ENCODE measurements at places on chromosomes 7 and 10.
A peak's percentile ranks its signal among the peaks of the same experiment; 100 is the strongest.

GRCh38 chr10:101816376-101816775 lies 1.9 kb downstream of the OGA start:
- DNase-seq, result no peak

GRCh38 chr10:116098411-116099022 lies 174.5 kb downstream of the GFRA1 start:
- no peak for DNase-seq

DNA sequence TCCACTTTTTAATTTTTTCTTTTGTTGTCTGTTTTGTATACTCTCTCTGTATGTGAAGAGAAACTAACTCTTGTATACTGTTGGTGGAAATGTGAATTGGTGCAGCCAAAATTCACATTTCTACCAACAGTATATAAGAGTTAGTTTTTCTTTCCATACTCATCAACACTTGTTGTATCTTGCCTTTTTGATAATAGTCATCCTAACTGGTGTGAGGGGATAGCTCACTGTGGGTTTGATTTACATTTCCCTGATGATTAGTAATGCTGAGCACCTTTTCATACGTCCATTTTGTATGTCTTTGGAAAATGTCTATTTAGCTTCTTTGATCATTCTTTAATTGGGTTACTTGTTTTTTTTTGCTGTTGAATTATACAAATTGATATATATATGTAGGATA lies 375.5 kb upstream of the IGFBP3 start:
- DNase-seq, result no peak

GRCh38 chr7:122984021-122984420 lies 11.5 kb downstream of the TAS2R16 start:
- DNase-seq, result no peak

- DNase-seq, result no peak
These were observed 6.5 kb upstream of the CRHR2 start for GRCh38 chr7:30688718-30689221.

- no peak for DNase-seq
These were observed 114.2 kb upstream of the HABP2 start for GRCh38 chr10:113438652-113439051.

DNA sequence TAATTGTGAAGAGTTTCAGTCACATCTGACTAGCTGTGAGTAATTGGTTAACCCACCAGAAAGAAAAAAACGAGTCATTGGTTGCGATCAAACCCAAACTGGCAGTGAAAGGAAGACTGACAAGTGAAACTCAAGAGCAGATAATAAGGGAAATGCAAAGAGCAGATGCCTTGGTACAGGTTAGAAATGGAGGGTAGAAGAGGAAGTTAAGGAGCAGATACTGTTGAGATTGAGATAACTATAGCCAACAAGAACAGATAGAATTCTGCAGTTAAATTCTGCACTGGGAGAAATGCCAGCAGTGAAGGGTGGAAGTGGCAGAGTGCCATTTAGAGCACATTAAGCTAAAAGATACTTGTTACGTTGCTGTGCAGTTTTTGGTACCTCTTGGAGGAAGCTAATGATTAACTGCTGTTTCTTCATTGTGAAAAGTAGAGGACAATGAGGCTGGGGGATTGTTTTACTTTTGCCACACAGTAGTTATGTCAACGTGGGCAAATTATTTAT lies 65.8 kb downstream of the CDK13 start:
- no peak for DNase-seq

DNA sequence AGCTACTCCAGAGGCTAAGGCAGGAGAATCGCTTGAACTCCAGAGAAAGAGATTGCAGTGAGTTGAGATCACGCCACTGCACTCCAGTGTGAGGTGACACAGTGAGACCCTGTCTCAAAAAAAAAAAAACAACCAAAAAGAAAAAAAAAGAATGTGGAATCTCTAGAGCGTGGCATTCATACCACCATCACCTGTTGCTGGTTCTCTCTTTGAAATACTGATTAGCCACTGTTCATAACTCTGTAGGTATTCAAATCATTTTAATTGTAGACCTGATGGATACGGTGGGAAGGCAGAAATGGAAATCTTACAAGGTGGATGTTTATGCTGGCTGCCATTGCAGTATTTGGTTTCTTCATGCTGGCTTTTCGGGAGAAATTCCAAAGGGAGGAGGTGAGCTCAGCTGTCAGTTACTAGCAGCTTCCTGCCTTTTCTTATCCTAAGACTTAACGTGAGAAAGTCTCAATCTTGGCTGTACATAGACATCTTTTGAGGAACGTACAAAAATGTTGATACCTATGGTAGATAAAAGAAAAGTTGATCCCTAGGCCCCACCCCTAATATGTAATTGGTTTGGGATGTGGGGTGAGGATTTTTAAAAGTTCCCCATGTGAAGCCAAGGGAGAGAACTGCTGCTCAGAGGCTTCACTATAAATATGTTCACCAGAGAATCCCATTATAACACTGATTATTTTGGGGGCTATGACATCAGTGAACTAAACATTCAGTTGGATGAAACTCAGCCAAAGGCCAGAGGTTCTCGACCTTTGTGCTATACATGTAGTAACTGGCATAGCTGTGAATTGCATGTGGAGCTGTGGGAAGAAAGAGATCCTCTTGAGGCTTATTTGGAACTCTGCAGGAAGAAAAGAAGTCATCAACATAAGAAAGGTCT lies 26.9 kb upstream of the MKLN1 start:
- no peak for DNase-seq

GRCh38 chr10:92681306-92681834 lies 8.4 kb upstream of the HHEX start:
- no peak for DNase-seq

GRCh38 chr7:127848241-127848640 lies 183.0 kb downstream of the LRRC4 start:
- DNase-seq, result no peak

DNA sequence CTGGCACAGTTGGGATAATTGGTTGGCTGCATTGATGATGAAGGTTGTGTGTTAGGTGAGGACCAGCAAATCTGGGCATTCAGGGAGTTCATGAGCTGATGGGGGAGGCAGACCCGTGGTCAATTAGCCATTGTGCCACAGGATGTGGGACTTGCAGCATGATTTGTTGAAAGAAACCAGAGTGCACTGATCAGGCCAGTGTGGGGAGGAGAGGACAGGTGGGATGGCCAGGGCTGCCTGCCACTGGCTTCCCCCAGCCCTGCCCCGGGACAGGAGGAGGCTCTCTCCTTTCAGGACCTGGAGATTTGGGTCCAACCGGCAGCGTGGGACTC lies 4.3 kb downstream of the CLIP2 start:
- DNase-seq, result no peak

DNA sequence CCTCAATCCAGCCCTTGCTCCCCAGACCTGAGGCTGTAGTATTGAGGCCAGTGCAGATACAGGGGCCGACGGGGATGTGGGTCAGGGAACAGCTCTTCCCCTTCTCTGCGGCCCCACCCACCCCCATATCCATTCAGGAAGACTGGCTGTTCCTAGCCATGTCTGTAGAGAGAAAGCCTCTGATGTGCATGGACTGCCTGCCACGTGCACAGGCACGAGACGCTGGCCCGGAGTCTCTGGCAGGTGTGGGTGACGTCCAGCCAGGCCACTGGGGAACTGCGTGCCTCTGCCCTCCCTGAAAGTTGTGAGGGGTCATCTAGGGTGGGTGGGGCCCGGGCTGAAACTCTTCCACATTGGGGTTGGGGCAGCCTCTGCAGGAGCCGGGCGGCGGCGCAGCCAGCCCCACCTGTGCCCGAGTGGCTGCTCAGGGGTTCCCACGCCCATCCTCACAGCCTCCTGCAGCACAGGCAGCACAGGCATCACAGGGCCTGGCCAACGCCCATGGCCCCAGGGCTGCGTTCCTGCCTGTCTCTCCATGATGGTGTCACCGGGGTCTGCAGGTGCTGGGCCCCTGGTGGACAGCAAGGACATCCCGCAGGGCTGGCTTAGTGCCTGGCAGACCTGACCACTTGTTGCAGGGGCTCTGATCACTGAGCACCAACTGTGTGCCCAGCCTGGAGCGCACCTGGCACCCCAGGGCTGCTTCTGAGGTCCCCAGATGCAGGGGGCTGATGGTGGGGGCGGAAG lies 27.5 kb downstream of the MICALL2 start:
- no peak for DNase-seq

DNA sequence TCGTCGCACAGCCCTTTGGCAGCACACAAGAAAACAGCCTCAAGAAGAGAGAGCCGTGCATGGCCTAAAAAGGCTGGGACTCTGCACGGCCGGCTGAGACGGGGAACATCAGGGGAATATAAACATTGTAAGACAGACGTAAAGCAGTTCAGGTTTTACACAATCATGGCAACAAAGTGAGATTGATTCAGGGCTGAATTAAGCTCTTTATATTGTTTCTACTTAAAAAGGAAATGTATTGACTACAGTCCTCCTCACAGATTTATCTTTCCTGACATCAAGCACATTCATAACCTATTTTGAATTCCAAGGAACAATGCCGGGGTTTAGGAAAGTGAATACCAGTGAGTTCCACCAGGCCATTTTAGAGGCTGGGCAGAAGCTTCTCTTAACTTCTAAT lies 25.2 kb downstream of the SORBS1 start:
- DNase-seq, result peak; percentile 37

- no peak for DNase-seq
These were observed 71.2 kb downstream of the FANK1 start for GRCh38 chr10:125967533-125967932.

GRCh38 chr10:43404704-43405084 lies 4.3 kb downstream of the HNRNPF start:
- DNase-seq, result no peak

DNA sequence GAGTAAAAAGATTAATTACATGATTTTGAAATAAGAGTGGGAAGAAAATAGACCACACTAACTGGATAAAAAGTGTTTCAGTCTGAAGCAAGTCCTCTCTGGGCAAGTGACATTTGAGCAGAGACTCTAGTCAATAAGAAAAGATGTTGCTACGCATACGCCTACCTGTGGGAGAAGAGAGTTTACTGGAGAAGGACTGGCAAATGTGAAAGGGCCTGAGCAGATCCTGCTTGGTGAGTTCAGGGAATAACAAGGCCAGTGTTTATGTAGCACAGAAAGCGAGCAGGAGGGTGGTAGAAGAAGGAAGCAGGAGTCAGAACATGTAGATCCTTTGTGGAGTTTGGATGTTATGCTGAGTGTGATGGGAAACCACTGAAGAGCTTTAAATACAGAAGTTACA lies 43.4 kb downstream of the RAB18 start:
- DNase-seq, result no peak

DNA sequence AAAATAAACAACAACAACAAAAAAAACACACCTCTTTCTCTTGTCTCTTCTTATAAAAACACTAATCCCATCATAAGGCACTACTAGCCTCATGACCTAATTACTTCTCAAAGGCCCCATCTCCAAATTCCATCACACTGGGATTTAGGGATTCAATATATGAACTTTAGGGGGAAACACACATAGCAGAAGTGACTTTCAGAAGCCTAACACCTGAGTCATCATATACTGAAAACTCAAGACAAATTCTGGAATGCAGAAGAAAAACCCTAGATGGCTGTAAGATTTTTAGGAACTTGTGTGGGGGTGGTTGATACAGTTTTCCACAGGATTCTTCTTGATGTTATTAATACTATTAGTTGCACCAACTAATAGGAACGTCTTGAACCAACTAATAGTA lies 33.7 kb upstream of the CSTF2T start:
- no peak for DNase-seq

DNA sequence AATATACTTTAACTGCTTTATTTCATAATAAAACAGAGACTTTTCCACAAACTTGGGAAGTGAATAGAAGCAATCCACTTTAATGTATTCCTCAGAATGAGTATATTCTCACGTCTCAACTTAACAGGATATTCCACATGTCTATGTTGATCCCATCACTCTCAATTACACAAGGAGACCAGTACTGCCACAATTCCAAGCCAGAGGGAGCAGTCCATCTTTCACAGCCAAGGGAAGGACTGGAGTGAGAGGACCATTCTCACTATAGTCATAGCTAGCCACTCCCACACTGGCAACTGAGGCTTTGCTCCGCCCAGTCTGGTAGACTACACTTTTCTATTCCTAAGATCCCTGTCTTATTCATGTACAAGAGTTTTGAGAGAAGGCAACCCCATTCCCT lies 553.9 kb downstream of the CNTNAP2 start:
- DNase-seq, result no peak

DNA sequence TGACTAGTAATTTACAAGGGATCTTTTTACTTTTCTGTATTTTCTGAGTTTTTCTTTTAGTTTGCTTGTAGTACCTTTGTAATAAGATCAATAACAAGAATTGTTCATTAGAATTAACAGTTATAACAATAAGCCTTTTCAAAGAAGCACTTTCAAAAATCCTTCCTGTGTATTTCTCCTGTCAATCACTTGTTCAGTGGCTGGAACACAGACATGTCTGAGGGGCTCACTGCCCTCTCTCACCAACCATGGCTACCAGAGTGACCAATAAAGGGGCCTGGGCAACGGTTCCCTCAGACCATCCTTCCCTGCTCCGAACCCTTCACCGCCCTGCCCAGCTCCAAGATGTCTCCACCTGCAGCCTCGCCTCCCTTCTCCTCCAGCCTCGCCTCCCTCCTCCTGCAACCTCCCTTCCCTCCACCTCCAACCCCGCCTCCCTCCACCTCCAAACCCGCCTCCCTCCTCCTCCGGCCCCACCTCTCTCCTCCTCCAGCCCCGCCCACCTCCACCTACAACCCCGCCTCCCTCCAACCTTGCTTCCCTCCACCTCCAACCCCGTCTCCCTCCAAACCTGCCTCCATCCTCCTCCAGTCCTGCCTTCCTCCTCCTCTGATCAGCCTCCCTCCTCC lies 353.4 kb downstream of the TNS3 start:
- no peak for DNase-seq

DNA sequence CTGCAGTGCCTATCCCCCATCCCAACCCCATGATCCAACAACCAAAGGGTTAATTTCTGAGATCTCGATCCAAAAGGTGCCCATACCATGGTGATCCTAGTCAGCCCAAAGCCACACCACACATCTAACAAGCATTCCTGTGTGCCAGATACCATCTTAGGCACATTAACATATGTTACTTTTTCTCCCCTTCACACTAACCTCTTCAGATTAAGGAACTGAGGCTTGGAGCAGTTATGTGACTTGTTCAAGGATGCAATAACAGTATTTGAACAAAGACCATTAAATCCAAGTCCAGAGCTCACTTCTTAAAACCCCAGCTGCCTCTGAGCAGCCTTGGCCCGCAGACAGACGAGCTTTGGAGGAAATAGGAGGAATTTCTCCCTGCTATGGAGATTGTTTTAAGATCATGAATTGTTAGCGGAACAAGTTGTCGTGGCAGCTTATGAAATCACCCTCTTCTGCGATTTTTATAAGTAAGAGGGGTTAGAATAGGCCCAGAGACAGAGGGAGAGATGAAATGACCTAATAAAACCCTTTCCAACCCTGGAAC lies 327.2 kb downstream of the KCNMA1 start:
- DNase-seq, result no peak

DNA sequence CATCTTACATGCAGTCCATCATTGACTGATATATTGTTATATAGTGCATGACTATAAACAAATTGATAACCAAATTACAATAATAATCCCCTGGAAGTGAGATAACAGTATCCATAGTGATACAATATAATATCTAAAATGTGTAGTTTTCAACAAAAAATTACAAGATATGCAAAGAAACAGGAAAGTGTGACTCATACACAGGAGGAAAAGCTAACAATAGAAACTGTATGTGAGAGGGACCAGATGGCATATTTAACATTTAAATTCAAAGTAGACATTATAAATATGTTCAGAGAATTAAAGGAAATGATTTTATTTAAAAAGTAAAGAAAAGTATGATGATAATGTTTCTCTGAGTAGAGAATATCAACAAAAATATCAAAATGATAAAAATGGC lies 8.0 kb downstream of the OR9A2 start:
- peak; percentile 46 for DNase-seq

GRCh38 chr7:156818133-156818532 lies 74.8 kb downstream of the LMBR1 start:
- DNase-seq, result no peak
